Activated T-cell treated with anti-CD3 and anti-CD28 coated beads, Interleukin-2, amount 50 U/mL, for 48 hours (primary cell): ENCODE measurements at places on chromosomes 6 and 20.

DNA sequence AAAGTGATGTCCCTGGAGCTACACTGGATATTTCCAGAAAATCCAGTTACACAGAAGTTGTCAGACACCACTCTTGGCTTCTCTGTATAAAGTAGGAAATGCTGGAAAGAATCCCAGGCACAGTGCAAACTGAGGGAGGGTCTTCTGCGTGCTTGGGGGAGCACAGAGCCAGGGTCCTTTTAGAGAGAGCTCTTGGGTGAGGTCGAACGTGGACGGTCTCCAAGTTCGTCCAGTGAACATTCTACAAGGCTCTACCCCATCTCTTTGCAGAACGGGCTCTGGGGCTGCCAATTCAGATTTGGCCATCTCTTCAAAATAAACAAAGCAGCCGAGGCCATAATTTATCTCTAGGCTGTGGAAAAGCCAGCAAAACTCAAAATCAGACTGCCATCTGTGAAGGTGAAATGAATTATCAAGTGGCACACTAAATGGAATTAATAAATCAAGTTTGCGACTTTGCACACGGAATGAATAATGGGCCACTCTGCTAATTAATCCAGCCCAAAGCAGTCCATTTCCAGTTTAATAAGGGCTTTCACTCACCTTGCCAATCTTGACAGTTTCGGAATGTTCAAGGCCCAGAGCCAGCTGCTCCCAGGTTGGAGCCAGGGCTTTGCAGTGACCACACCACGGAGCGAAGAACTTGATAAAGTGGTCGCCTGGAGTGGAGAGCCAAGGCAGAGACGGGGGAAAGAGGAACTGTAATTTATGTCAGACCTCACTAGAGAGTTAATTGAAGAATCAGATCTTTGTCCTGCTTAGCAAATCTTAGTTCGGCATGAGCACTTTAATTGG lies 19.3 kb downstream of the TXNDC5 start:
- DNase-seq: no peak

DNA sequence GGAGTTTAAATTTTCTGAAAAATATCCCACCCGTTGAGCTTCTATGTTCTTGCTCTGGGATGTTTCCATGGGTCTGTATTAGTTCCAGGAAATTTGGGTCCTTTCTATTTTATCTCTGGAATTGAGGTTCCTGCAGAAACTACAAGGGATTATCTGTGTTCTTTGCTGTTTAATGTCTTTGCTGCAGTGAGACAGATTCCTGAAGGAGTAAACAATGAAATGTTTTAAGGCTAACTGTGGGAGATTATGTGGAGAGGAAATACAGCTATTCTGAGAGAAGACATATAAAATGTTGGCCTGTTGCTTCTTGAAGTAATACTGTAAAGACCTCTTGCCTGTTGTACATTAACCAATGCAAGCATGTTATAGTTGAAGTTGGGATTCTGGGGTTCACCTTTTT lies 43.5 kb downstream of the SAMD5 start:
- DNase-seq: no peak

DNA sequence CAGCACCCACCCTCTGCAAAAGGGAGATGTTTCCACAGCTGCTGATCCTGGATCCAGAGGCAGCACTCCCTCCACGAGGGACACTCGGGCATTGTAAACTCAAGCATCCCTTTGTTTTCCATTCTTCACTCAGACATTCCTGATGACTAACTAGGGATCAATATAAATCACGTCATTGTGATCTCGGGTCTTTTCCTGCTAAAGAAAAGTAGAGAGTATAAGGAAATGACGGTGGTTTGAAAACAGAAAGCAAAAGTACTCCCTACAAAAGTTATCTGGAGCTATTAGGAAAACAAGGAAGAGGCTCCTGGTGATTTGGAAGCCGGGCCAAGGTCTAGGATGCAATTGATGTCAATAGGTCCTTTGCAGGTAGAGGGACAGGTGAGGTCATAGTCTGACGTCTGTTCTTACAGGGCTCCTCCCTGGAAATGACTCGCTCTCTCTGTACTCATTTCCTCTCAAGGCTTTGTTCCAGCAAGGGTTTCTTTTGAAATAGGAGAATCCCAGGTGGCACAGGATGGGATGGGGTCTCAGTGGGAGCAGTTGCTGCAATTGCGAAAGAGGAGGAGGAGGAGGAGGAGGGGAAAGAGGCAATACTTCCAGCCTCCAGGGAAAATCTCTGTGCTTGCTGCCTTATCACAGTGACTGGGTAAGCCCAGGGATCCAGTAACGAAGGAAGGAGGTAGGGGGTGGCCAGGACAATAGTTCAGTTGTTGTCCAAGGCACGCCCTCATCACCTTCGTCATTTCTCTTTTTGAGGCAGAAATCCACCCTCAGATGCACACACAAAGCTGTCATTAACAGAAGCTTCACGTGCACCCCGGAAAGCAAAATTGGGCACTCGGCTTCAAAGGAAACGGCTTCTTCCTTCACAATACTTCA lies 222.8 kb downstream of the LY86 start:
- DNase-seq: no peak

- no peak for DNase-seq
Observed at GRCh38 chr6:11960909-11961779, 51.0 kb upstream of the HIVEP1 start.
